ENCODE measurements at places on chromosomes 6 and 20.

DNA sequence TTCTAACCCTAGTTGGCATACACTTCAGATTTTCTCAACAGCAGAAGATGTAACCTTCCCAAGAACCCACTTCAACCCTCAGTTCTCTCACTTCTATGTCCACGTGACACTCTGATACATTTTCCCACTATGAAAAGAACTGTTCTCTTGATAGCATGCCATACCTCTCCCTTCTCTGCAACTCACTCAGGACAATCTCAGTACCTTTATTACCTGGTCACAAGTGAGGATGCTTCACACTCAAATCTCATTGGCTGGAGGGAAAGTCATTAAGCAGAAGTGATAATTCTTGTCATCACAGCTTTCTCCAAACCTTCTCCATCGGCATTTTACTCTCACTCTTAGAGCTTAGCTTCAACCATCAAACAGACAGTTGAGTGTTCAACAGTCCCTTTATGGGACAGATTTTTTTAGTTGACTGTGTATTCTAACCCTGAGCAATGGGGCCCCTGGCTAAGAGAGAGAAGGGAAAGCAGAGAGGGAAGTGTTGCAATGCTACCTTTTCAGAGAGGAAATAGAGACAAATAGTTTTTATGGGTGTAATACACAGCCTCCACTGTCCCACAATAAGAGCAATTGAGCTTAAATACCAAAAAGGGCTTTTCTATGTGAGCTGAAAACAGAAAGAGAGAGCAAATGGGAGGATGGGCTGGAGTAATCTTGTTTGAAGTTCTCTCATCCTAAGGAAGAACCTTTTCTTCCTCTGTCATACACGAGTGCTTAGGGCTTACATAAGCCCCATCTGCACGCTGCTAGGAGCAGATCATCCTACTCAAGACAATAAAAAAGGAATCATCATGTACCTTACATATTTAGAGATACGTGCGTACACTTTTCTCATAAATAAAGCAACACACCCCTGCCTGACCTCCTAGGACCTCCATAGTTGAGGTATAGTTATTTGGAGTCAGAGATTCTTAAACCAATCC lies 16.0 kb downstream of the HLA-DPA1 start:
- no peak for DNase-seq

DNA sequence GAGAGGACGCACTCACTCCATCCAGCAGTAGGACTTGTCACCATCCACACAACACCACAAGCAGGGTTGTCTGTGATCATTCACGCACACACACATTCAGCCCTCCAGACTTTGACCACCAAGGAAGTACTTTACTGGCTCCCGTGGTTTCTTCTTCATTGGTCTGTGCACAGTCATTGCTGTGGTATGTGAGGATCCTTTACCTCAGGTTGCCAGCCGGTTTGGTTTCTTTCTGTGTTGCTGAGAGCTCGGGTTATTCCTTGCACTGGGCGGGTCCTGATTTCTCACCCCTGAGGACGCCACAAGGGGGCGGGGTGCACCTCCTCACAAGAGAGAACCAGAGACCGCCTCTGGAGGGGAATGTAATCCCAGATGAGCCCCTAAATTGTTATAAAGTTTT lies 11.2 kb downstream of the SLC35A1 start:
- DNase-seq = no peak

DNA sequence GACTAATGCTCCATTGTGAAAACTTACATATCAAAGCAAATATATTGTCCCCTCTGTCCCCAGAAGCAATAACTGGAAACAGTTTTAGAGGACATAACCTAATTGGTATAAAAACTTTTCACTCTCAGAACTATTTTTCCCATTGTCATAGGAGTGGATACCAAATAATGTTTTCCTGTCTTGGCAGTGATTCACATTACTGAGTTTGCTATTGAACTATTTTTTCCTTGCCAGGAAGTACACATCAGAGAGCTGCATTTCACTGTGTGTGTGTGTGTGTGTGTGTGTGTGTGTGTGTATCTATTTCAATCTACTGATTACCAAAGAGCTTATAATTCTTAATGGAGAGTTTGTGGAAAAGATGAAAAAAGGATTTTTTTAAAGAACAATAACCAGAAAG lies 45.4 kb downstream of the AKAP12 start:
- DNase-seq = no peak

DNA sequence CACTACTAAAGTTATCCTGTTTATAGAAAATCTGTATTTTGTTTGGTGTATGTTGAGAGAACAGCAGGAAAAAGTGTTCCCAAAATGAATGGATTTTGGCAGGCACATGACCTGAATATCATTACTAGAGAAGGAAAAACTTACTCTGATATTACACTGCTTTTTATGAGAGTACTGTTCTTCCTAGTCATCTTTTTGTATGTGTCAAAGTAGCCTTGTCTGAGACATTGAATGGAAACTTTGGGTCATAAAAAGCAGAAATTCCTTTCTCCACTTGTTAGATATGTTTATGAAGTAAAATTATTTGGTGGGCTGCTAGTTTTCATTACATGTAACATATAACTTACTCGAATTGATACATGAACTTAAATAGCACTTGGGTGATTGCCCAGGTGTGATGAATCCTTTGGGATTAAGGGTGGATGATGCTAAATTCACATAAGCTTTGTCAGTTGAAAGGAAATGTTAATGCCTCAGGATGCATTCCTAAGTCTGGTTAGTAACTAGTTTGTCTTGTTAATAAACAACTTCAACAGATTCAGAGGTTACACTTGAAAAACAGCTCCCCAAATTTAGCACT lies 206.7 kb downstream of the CENPW start:
- DNase-seq = no peak

DNA sequence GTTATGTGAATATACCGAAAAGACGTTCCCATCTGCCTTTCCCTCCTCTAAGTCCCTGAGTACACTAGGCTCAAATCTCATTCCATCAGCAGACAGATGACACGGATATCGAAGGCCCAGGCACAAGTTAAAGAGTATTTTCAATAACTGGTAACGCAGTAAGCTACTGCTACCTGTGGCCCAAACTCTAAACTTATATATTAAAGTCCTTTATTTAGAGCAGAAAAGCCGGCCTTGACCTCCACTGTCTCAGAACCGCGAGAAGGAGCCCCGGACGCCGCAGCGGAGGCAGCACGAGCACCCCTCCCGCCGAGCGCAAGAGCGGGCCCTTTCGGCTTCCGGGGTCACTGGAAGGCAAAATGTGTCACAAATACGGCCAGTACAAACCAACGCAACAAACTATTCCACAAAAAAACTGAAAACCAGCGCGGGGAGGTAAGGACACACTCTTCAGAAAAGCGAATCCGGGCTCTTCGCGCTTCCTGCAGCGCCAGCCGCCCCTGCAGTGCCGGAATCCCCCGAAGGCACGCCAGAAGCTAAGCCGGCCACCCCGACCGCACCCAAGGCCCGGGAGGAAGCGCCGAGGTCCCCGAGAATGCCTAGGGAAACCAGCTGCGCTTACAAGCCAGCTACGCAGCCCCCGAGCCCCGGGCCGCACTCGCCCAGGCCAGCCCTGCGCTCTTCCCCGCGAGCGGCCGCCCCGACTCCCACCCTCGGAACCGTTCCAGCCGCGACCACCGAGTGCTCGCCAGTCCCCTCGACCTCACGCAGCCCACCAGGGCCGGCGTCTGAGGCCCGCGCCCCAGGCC lies 681 bp downstream of the DIDO1 start:
- DNase-seq = no peak

GRCh38 chr6:108361312-108361932 lies 66.6 kb downstream of the AFG1L start:
- DNase-seq = no peak
